Brain pericyte (primary cell): ENCODE measurements at places on chromosomes 3 and 15.

DNA sequence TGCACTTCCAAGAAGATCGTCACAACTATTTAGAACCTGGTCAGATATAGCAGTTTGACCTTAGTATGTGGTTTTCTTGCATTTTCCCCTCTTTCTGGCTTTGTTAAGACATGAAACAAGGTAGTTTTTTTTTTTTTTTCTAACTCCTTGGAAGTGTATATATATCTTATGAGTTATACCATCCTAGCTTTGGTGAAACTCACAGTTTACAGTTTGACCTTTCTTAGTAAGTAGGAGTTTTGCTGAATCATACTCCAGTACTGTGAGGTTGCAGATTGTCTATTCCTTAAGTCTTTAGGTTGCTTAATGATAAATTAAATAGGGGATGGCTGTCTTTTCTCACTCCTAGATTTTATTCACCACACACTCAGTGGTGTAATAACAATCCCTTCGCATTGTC, 325.0 kb downstream of the RBMS3 start:
- DNase-seq, result no peak

GRCh38 chr3:47578691-47579632, at the start of gene CSPG5:
CSPG5 (minus strand) TSS chr3:47578865; CDS start chr3:47578693, 172 bp downstream.
- no peak for DNase-seq

DNA sequence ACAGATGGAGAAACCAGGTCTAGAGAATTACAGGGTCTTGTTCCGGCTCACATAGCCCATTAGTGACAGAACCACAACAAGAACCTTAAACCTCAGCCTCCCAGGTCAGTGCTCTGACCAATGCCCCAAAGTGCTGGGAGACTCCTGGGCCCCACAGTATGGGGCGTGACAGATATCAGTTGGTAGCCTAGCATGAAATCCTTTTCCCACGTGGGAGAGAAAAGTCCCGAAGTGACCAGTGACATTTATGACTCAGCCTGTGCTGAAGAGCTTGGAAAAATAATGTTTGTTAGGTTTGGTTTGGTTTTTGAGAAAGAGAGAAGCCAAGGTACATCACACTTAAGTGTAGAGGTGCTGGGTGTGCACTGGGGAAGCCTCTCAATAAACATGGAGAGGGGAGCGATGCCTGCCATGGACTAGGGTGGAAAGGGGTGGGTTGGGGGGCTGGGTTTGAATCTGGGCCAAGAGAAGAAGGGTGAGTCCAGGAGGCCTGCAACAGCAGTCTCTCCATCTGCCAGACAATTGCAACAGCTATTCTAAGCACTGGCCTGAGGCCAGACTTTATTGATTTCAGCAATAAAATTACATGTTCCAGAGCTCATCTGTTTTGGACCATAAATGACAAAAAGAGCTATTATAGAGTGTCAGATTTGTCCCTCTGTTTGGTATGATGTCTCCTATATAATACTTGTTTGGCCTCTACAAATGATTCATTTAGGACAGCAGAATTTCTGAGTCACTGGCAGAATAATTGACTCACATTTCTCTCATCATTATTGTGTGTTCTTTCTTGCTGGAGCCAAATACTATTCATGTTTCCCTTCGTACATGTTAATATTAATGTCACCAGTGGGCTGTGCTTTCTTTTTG, 43.4 kb downstream of the C2CD4A start:
- DNase-seq, result no peak

- peak; percentile 74 for DNase-seq
Measured at GRCh38 chr3:33211444-33211843, 7.2 kb downstream of the SUSD5 start.

GRCh38 chr3:135145581-135145980, 350.5 kb downstream of the EPHB1 start:
- DNase-seq, result no peak

DNA sequence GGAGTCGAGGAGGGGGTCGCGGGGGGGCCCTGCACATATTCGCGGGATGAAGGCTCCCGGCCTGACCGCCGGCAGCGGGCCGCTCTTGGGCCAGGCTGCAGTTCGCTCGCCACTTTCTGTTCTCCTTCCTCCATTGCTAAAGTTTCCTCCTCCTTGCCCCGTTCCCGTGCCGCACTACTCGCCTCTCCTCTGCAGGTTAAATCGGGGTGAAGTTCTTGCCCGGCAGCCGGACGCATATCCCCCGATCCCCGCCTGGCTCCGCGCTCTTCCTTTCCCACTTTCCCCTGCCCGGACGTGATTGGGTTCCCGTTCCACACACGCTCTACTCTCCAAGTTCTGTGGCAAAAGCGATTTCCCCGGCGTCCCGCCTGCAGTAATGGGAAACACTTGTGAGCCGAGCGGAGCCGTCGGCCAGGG, 556 bp downstream of the CRYBG3 start:
- no peak for DNase-seq

- no peak for DNase-seq
Measured at GRCh38 chr3:187795207-187795960, 50.1 kb upstream of the BCL6 start.

GRCh38 chr3:142366434-142366833, 81.4 kb downstream of the XRN1 start:
- DNase-seq, result no peak

- DNase-seq, result no peak
Measured at GRCh38 chr15:52042051-52042851, 23.2 kb downstream of the MAPK6 start.

- DNase-seq, result no peak
Measured at GRCh38 chr3:197573048-197573767, 17.4 kb upstream of the BDH1 start.

- no peak for DNase-seq
Measured at GRCh38 chr3:109188741-109189140, 52.2 kb downstream of the C3orf85 start.

DNA sequence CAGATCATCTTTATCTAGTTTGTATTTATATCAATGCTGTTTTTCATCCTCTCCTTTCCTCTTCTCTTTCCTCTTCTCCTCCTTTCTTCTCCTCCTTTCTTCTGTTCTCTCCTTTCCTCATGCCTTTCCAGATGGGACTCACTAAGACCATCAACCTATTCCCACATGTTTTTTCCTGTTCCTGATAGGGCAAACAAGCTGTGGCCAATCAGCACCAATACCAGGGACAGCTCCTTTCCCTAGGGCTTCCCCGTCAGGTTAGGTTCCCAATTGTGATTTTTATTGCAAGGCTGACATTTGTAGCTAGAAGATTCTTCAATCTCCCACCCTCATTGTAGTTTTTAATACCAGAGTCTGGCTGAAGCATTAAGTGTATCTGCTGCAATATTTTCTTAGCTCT, 76.3 kb upstream of the COL8A1 start:
- DNase-seq, result no peak

DNA sequence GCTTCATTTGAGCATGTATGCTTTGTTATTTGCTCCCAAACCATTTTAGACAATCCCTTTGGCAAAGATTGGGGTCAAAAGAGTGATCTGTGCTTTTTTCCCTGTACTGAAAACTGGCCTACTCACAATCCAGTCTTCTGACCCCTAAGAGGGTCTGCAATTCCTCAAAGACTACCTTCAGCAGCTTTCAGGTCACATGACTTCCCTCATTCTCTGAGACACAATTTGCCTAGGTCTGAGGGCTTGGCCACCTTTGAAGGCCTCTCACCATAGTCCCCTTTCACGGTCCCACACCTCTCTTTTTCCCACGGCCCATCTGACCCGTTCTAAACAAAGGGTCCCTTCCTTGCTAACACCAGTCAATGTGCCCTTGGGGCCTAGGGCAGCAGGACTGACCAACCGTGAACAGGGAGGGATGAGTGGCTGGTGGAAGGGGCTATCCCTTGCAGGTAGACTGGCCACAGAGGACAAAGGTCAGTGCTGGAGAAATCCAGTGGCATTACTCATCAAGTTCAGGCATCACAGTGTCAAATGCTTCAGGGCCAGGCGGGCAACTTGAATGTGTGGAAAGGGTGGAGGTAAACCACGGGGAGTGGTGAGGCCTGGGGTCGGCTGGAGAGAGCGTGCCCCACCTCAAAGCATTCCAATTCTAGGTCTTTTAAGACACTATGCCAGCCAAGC, 10.8 kb downstream of the RASL12 start:
- DNase-seq, result no peak

DNA sequence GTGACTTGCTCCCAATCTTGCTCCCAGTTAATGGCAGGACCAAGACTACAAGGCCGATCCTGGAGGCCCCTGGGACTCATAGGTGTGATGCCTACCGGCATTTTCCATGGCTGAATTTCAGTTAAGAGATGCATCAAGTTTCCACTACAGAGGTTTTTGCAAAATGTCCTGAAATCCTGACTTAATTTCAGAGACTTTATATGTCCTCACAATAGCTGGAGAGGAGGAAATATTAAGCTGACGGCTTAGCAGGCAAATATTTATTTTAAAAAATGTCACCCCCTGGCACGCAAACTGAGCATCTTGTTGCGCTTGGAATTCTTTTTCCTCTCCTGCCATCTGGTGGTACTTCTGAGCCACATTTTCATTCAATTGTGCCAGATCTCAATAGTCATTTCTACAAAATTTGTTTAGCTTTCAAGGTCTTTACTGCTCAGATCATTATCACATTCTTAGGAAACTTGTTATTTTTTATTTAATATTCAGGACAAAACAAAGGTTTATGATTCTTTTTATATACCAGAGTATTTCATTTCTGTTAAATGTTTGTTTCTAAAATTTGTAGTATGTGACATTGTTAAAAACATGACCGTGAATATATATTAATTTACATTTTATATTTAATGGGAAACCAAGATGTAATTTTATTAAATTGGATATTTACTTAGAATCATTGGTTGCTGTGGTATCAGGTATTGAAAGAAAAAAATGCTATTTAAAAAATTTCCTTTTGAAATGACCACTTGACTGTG, 189.2 kb upstream of the THRB start:
- DNase-seq, result no peak

GRCh38 chr3:189834462-189834861, 203.3 kb downstream of the TP63 start:
- no peak for DNase-seq

- no peak for DNase-seq
Measured at GRCh38 chr3:176562331-176562730, 635.0 kb downstream of the TBL1XR1 start.

GRCh38 chr3:191268737-191269136, 60.5 kb upstream of the CCDC50 start:
- DNase-seq, result no peak

- DNase-seq, result no peak
Measured at GRCh38 chr3:58246148-58247047, 8.8 kb downstream of the ABHD6 start.

- no peak for DNase-seq
Measured at GRCh38 chr3:157460253-157460652, 23.6 kb downstream of the PTX3 start.

GRCh38 chr3:122055215-122055614, at the start of gene CD86:
CD86 (plus strand) TSS chr3:122055362; CDS start chr3:122055490, 128 bp downstream.
- DNase-seq, result no peak

GRCh38 chr15:83346342-83346741, 61.9 kb upstream of the BNC1 start:
- no peak for DNase-seq

GRCh38 chr15:64864068-64864467, 22.4 kb downstream of the PLEKHO2 start:
- DNase-seq, result no peak

DNA sequence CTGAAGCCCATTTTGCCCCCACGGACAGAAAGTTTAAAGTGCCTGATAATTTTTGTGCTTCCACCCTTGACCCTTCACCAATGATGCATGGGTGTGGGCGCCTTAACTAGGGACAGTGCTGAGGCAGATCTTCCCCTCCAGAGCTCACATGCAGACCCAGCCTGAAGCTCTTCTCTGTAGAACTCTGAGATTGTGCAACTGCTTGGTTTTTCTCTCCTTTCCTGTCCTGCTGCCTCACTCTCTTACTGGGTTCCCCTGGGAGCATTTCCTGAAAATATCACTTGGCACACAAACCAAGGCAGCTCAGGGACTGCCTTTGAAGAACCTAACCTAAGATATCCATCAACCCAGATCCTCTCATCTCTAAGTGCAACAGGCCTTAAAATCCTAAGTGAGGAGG, 220.3 kb upstream of the STT3B start:
- DNase-seq, result no peak

GRCh38 chr15:37124331-37124730, 24.0 kb upstream of the MEIS2 start:
- DNase-seq, result no peak

DNA sequence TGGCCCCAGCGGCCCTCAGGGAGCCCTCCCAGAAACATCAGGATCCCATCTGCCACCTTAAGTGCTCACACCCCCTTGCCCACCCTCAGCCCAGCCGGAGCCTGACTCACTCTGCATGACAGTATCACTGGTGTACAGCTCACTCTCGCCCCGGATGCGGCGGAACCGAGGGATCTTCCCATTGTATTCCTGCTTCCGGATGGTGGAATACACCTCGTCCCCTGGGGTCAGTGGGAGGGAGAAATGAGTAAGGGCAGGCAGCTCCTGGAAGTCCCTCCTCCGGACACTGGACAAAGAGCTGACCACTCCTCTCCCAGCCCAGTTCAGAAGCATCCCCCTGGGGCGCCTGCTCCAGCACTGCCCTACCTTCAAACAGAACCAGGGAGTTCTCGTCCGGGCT, 16.5 kb downstream of the SEMA7A start:
- no peak for DNase-seq

GRCh38 chr15:42729409-42729808, 7.5 kb downstream of the CDAN1 start:
- DNase-seq, result no peak

DNA sequence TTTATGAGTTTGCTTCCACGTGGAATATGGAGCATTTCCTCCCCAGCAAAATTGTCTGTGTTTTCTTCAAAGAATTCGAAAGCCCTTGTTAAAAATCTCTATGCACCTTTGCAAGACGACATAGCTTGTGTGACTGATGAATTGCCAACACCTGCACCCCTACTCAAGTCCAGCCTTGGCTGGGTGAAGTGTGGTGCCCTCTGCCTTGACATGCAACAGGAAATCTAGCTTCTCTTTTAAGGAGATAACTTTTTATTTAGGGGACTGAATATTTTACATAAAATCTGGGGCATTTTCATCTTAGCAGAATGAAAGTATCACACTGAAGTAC, 647 bp downstream of the HMG20A start:
- no peak for DNase-seq

DNA sequence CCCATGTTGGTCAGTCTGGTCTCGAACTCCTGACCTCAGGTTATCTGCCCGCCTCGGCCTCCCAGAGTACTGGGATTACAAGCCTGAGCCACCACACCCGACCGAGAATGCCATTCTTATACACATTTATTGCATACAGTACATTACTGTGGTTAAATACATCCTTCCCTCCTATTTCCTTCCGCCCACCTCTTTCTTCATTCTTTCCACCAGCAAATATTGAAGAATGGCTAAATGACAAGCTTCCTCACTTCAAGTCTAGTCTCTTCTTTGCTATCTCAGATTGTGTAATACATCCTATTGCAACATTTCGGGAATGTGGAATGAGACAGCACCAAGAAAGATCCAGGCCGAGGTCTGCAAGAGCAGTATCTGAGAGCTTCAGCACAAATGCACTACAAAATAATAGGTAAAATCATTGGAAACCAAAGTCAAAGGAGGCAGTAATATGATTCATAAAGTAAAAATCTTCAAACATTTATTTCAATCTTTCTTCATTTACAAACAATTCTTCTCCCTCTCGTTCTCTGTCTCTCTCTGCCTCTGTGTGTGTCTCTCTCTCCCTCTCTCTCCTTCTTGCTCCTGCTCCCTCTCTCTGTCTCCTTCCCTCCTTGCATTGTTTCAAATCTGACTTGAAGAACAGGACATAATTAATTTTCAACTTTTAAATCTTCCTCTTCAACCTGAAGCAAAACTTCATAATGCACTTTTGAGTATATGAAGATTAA, 94.7 kb upstream of the TGFBR2 start:
- no peak for DNase-seq
